ENCODE measurements at places on chromosomes 3 and 15.

DNA sequence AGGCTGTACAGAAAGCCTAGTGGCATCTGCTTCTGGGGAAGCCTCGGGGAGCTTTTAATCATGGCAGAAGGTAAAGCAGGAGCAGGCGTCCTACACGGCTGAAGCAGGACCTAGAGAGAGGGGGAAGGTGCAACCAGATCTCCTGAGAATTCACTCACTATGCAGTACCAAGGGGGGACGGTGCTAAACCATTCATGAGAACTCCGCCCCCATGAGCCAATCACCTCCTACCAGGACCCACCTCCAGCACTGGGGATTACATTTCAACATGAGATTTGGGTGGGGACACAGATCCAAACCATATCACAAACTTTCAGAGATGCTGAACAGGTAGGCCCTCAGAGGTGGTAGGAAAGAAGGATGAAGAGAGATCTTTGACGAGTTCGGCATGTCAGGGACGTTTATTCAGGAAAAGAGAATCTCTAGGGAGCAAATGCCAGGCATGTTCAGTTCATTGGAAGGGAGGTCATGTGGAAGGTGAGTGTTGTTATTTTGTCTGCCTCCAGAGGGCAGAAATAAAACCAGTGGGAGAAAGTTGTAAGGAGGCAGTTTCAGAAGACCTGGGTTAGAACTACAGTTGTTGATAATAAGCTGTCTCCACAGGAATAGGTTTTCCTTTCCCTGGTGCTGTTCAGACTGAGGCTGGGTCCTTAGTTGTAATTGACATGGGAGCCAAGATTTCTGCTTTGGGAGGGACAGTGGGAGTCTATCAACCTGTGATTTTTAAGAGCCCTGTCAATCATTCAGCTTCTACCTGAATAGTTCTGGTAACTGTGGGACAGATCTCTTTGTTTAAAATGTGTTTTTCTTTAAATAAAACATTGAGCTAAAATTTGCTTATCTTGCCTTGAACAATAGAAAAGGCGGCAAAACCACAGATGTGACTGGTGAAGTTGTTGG is 4.3 kb upstream of the FNDC3B start:
- peak; percentile 13 for DNase-seq

GRCh38 chr3:39468108-39468436 is 592 bp downstream of the MOBP start:
- DNase-seq = no peak

DNA sequence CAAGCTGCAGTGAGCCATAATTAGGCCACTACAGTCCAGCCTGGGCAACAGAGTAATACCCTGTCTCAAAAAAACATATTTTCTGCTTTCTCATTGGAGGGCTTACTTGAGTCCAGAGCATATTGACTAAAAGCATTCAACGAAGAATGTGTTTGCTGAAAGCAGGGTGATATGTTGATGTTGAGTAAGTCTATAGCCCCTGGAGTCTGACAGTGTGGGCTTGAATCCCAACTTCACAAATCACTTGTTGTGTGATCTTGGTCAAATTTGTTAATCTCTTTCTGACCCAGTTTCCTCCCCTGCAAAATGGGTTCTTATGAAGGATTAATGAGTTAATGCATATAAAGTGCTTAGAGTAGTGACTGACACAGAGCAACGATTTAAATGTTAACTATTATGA is 403.9 kb downstream of the MECOM start:
- no peak for DNase-seq

GRCh38 chr3:14231145-14231990 is 52.8 kb downstream of the LSM3 start:
- DNase-seq = no peak

DNA sequence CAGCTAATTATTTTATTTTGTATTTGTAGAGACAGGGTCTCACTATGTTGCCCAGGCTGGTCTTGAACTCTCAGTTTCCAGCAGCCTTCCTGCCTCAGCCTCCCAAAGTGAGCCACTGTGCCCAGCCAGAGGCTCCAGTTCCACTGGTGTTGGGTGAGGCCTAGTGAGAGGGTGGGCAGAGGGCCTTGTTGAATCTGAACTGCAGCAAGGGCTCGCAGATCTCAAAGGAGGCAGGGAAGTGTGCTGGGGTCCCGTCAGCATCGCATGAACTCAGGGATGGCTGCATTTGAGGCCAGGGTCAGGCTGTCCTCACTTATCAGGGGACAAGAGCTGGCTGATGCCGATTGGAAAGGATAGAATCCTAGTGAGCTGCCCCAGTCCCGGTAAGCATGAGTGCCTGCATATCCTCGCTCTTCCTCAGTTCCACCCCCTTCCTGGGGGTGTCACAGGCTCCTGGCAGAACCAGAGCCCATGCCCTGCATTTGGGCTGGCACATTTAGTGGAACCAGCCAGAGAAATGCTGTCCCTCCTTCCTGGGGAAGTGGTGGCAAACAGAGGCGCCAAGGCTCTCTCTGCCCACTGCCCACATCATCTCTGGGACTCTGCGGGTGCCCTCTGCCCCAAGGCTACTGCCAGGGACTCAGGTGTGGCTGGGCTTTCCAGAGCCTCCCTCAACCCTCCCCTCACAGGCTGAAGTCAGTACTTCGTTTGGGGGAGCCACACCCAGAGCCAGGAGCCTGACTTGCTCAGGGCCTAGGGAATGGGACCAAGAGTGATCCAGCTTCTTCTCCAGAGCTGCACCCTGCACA is 24.1 kb downstream of the ALS2CL start:
- DNase-seq = no peak

- DNase-seq = no peak
Measured at GRCh38 chr3:123105201-123106189, 38.7 kb downstream of the PDIA5 start.

All from activated CD4-positive, alpha-beta T cell treated with anti-CD3 and anti-CD28 coated beads, Interleukin-2, amount 10 ng/mL, durations not matched to agents 7 days and 5 days (primary cell).